ENCODE measurements at places on chromosomes 7 and 10.

- no peak for DNase-seq
Observed at GRCh38 chr7:80967071-80967916, 48.4 kb upstream of the SEMA3C start.

DNA sequence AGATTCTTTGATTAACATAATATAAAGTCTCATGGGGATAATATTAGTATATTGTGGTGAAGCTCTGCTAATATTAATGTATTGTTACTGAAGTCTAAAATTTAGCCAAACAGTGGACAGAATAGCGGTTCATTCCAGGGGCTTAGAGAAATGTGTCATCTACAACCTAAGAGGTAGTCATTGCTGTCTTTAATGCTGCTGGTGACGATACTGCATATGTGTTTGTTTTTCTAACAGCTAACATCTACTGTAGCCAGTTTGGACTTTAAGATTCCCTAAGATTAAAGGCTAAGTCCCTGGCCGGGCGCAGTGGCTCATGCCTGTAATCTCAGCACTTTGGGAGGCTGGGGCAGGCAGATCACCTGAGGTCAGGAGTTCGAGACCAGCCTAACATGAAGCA lies 102.0 kb upstream of the SAMD8 start:
- DNase-seq, result no peak

DNA sequence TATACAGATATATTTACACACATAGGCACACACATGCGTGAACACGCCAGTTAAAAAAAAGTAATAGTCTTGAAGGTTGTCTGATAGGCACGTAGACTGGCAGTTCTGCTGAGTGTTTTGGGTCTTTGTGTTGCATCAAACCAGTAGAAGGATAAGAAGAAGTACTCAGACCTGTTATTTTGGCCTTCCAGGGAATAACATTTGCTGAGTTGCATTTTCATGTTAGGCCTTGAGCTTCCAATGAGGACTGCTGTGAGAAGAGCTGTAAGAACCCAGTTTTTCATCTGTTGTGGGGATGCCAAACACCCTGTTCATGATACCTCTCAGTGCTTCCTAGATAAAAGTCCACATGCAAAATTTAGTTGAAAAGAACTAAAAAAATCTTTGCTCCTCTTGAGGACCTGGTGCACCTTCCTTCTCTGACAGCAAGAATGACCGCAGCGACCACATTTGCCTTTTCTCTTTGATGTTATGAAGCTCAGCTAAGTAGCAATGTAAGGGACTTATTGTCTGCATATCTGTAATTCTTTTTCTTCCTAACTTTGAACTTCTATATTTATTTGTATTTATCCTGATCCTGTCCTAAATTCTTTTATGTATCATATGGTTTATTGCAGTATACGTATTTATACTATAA lies 27.2 kb downstream of the HIPK2 start:
- DNase-seq, result no peak

- DNase-seq, result no peak
Observed at GRCh38 chr10:75672111-75672671, 240.8 kb downstream of the LRMDA start.

- no peak for DNase-seq
Observed at GRCh38 chr7:34487391-34488115, 170.5 kb upstream of the NPSR1 start.

DNA sequence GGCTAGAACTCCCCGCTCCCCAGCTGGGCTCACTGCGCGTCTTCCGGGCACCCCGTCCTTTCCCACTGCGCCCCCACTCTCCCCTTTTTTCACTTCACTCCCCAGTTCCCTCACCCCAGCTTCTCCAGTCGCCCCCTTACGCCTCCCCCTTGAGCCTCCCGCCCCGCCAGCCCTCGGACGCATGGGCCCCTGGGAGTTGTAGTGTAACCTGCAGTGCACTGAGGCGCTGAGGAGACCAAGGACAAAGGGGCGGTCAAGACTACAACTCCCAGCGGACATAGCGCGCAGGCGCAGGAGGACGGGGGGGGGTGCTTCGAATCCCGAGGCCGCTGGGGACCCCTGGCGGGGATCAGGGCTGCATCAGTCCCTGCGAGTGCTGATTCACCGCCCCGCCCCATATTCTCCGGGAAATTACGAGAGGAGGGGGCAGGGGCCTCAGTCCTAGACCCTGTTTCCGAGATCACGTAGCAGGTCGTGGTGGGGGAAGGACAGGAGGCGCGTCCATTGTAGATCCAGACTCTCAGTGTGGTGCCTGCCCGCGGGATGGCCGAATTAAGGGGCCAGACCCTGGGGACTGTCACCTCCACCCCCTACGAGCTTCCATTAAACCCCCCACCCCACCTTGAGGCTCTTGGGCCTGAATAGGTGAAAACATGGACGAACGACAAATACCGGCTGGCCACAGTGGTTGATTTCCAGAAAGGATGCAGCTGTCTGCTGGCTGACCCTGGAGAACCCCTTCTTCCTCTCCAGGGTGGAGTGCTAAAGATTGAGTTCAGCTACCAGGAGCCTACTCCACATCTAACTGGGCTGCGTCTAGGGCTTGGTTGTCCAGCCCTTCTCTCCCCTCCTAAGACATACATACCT lies 553 bp upstream of the YWHAG start:
- peak; percentile 96 for DNase-seq

DNA sequence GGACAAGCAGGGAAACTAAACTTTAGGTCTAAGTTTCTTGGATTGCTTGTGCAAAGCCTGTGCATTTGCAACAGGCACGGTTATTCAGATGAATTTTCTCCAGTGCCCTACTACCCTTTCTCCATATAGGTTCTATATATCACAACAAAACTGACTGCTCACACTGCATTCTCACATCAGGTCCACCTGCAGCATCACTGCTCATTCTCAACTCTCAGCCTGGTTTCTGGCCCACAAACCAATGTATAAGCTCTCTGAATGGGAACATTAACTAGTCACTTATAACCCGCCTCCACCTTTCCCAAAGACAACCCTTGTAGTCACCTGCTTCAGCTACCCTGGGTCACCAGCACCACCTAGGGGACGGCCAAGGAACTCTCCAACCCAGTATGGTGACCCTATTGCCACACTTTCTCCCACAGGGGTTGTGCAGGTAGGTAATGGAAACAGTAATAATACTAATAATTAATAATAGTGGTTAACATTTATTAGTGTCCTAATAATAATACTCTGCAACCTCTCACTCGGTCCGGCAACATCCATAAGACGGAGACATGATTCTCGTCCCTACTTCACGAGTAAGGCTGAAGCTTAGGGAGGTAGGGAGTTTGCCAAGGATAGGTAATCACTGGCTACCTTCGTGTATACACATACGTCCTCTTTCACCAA lies 97.3 kb downstream of the CLEC2L start:
- DNase-seq, result no peak

- no peak for DNase-seq
Observed at GRCh38 chr10:76993213-76993612, 644.4 kb downstream of the KCNMA1 start.

GRCh38 chr7:1968397-1969111 lies 264.2 kb downstream of the MAD1L1 start:
- DNase-seq, result peak; percentile 38

DNA sequence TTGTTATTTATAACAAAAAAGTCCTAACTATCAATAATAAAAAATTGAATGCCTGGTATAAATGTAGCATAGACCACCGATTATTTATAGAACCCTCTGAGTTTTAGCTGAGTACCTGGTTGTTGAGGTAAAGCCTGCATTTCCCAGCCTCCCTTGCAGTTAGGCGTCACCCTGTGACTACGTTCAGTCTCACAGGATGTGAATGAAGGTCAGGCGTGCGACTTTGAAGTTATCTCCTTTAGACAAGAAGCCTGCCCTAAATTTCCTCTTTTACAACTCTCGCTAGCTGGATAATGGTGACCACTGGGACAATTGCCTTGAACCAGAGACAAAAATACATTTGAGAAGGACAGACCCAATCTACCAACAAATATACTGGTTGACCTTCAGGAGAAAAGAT lies 67.5 kb upstream of the TES start:
- DNase-seq, result no peak

DNA sequence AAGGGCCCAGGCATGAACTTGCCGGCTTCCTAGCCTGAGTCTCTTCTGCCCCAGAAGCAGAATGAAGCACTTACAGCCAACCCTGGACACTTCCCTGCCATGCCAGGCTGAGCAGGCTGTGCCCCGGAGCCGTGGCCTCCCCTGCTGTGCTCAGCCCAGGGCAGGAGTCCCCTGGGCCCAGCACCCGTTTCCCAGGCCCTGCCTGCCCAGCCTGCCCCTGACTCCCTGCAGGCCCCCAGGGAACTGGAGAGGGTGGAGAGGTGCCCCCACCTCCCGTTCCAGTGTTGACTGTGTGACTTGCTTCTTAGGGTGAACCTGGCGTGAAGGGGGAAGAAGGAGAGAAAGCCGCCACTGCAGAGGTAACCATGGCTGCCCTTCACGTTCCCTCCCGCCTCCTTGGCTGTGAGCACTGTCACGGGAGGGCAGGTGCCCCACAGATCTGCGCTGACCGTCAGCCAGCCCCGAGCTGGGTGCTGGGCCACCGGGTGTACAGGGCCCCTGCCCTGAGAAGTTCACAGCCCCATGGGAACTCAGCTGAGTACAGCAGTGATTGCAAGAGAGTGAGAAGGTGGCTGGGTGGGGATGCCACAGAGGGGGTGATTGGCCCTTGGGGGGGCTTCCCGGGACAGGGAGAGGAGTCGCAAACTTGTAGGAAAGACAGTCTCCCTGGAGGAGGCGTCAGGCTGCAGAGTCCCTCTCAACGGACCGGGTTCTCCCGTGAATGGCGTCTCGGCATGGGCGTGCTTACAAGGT lies 75.9 kb downstream of the MYL10 start:
- DNase-seq, result no peak

DNA sequence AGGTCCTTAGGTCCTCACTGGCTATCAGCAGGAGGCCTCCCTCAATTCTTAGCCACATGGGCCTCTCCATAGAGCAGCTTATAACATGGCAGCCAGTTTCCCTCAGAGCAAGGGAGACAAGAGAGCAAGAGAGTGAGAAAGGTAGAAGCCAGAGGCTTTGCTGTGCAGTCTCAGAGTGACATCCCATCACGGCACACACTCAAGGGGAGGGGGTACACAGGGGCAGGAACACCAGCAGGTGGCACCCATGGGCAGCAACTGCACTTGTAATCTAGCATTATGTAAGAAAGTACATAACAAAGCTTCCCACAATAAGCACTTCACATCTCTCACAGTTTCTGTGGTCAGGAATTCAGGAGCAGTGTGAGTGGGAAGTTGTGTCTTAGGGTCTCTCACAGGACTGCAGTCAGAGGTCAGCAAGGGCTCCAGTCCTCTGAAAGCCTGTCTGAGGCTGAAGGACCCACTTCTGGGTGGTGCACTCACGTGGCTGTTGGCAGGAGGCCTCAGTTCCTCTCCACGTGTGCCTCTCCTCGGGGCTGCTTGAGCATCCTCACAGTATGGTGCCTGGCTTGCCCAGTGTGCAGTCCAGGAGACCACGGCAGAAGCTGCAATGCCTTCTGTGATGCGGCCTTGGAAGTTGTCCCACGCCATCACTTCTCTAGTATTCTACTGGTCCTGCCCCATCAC lies 159.4 kb downstream of the OAT start:
- DNase-seq, result no peak

GRCh38 chr10:98570834-98571233 lies 124.1 kb upstream of the HPS1 start:
- no peak for DNase-seq

GRCh38 chr7:45434167-45434784 lies 139.9 kb upstream of the ADCY1 start:
- no peak for DNase-seq

All from pancreas (tissue), 10 donors.